Metanephros (tissue), 2 donors: ENCODE measurements at places on chromosomes 1 and 21. TPM values are rescaled to one million over a fixed set of nuclear protein-coding genes. Genes with fewer than 3 reads are reported as not detected.

Gene ARHGEF16
- total RNA-seq = 15.5 TPM

Gene PLEKHA6
- total RNA-seq = 43.4 TPM

Gene FAM151A
- 9.3 TPM for total RNA-seq

Gene SLC44A5
- 8.4 TPM for total RNA-seq

Gene SELE
- total RNA-seq = 10.3 TPM

Gene SELENBP1
- 60.4 TPM for total RNA-seq

Gene ANGPTL3
- 1.2 TPM for total RNA-seq

Gene OR2L3
- not detected for total RNA-seq

Gene TMPRSS3
- 1.5 TPM for total RNA-seq

Gene VASH2
- total RNA-seq = 21.6 TPM

Gene CFHR2
- total RNA-seq = not detected

Gene BEND5
- 12.0 TPM for total RNA-seq

Gene KISS1
- total RNA-seq = 1.1 TPM

Gene C8A
- total RNA-seq = not detected

Gene ORC1
- 4.0 TPM for total RNA-seq

Gene KRTAP13-2
- total RNA-seq = not detected

Gene CFHR5
- not detected for total RNA-seq

Gene OR4F29
- 0.23 TPM for total RNA-seq

Gene FMO5
- 5.1 TPM for total RNA-seq

Gene RCAN3
- total RNA-seq = 10.9 TPM

Gene MAD2L2
- 42.4 TPM for total RNA-seq

Gene PADI3
- total RNA-seq = 0.18 TPM

Gene ZNHIT6
- 11.2 TPM for total RNA-seq

Gene CYP4A22
- total RNA-seq = 0.47 TPM

Gene NEGR1
- total RNA-seq = 4.1 TPM

Gene FCRL5
- 0.23 TPM for total RNA-seq

Gene ASCL5
- total RNA-seq = not detected

Gene SLC9C2
- total RNA-seq = not detected

Gene ZNF695
- total RNA-seq = 4.2 TPM

Gene CTTNBP2NL
- 17.0 TPM for total RNA-seq

Gene FCRL2
- total RNA-seq = 0.18 TPM

Gene RGSL1
- not detected for total RNA-seq

Gene CLEC20A
- total RNA-seq = 1.8 TPM

Gene SLAMF1
- 0.64 TPM for total RNA-seq

Gene TOR1AIP2
- total RNA-seq = 60.1 TPM

Gene DIO1
- total RNA-seq = 8.6 TPM

Gene NAV1
- total RNA-seq = 24.4 TPM

Gene FALEC
- not detected for total RNA-seq

Gene CACNA1S
- 16.5 TPM for total RNA-seq

Gene KDM1A
- 114 TPM for total RNA-seq

Gene ZYG11A
- total RNA-seq = 0.12 TPM
